ENCODE measurements at places on chromosomes 11 and 22.

- no peak for DNase-seq
Measured at GRCh38 chr11:93196816-93197379, 893 bp downstream of the SLC36A4 start.

DNA sequence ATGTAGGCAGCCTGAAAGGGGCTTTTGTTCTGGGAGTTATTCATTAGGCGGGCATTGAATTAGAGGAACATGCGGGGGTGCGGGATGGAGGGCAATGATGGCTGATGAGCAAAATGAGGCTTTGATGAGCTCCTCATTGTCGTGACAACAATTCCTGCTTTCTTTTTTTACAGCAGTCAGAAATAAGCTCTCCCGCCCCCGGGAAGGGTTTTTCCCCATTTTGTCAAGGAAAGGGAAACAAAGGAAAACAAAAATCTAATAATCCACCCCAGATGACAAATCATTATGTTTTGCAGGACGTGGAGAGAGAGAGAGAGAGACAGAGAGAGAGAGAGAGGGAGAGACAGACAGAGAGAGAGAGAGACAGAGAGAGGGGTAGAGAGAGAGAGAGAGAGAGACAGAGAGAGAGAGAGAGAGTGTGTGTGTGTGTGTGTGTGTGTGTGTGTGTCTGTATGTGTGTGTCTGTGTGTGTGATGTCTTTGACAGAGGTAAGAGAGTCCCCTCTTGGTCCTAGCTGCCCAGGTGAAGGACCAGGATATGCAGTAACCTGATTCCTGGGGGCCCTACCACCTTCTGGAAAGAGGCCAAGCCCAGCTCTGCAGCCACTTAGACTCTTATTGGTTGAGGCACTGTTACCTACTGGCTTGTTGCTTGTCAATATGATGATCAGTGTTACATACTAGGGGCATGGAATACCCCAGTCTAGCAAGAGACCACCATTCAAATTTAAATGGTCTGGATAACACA lies 46.7 kb upstream of the PARVA start:
- DNase-seq: no peak

DNA sequence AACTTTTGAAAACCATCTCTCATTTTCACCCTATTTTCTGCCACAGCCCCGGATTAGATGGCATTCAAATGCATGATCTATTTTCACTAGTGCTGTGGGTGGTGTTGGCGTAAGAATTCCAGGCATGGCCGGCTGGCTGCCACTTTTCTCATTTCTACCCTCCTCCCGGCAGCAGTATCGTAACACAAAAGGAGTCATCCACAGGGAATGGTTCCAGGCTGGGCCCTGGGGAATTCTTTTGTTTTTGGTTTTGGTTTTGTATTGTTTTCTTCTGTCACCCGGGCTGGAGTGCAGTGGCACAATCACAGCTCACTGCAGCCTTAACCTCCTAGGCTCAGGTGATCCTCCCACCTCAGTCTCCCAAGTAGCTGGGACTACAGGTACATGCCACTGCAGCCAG lies 13.8 kb downstream of the JAML start:
- no peak for DNase-seq

GRCh38 chr11:112644410-112645131 lies 316.6 kb upstream of the NCAM1 start:
- DNase-seq: no peak

- DNase-seq: no peak
Measured at GRCh38 chr11:70002433-70002832, 75.7 kb upstream of the ANO1 start.

- no peak for DNase-seq
Measured at GRCh38 chr22:38437416-38437815, 17.6 kb downstream of the KCNJ4 start.

GRCh38 chr11:78319453-78319955 lies 98.1 kb downstream of the GAB2 start:
- no peak for DNase-seq

- DNase-seq: no peak
Measured at GRCh38 chr11:38014405-38014804, 1416.4 kb upstream of the RAG2 start.

- DNase-seq: no peak
Measured at GRCh38 chr11:126607374-126607773, 251.9 kb downstream of the ST3GAL4 start.

DNA sequence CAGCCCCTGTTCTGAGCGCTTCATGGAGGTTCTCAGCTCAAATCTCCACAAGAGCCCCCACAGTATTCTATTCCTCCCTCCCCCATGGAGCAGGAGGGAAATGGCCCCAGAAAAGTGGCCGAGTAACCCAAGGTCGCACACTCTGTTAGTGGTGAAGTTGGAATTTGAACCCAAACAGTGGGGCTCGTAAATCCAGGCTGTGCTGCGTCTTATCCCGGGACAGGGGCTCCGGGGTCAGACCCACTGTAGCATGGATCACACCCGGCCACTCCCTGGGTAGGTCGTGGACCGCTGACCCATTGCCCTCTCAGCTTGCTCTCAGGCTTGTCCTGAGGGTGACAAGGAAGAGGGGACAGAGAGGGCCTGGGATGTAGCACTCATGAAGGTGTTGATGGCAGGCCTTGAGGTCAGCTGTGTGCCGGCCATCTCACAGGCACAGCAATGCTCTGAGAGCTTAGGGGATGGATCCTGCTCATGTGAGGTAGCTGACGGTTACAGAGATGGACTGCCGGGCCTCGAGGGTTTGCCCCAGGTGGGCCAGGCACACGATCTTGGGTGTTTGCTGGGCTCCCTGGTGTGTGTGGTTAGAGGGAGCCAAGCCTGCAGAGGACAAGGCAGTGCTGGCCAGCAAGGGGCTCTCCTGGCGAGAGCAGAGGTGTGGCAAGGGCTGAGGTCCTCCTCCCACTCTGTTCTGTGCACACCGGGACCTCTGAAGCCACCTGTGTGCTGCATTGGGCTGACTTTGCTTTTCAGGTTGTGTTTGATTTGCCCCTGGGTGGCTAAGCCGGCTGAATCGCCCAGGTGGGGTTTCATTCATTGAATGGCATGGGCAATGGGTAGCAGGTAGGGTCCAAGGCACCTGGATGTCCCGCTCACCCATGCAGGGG lies 2.3 kb upstream of the FGF19 start:
- no peak for DNase-seq

Measured in activated CD8-positive, alpha-beta memory T cell treated with anti-CD3 and anti-CD28 coated beads for 4 hours (primary cell).